RPMI7951 (cell line): ENCODE measurements at places on chromosomes 5 and 9. TPM values are rescaled to one million over a fixed set of nuclear protein-coding genes. Genes with fewer than 3 reads are reported as not detected.

SLC34A3 gene
- total RNA-seq: not detected in 2 replicates

SPACA9 gene
- 3.3 and 5.6 TPM in 2 replicates for total RNA-seq

CCNI2 gene
- 2.0 TPM in 1 of 2 replicates, not detected in the other for total RNA-seq

PCDHA1 gene
- under 0.01 TPM in 1 of 2 replicates, not detected in the other for total RNA-seq

OR1Q1 gene
- not detected in 2 replicates for total RNA-seq

DCTN3 gene
- total RNA-seq: 213 and 217 TPM in 2 replicates

UGT3A2 gene
- 0.39 TPM in 1 of 2 replicates, not detected in the other for total RNA-seq

ADGRD2 gene
- not detected in 2 replicates for total RNA-seq

OR1J2 gene
- not detected in 2 replicates for total RNA-seq

BTNL9 gene
- total RNA-seq: not detected in 2 replicates

CDKN2B gene
- 8.3 and 9.5 TPM in 2 replicates for total RNA-seq

SMC2 gene
- total RNA-seq: 54.9 and 64.3 TPM in 2 replicates

ARHGEF39 gene
- total RNA-seq: 7.6 and 14.2 TPM in 2 replicates

IL9 gene
- not detected in 2 replicates for total RNA-seq

POLK gene
- total RNA-seq: 24.2 and 36.5 TPM in 2 replicates

SPINK4 gene
- not detected in 2 replicates for total RNA-seq

EQTN gene
- not detected in 2 replicates for total RNA-seq

ANGPTL2 gene
- 36.3 and 47.8 TPM in 2 replicates for total RNA-seq

IL33 gene
- total RNA-seq: under 0.01 TPM in 1 of 2 replicates, not detected in the other

SPATA31C1 gene
- not detected in 2 replicates for total RNA-seq

RNF130 gene
- 27.1 and 38.4 TPM in 2 replicates for total RNA-seq

MORN5 gene
- not detected in 2 replicates for total RNA-seq

SPATA31D4 gene
- total RNA-seq: not detected in 2 replicates

S100Z gene
- total RNA-seq: 0.48 TPM in 1 of 2 replicates, not detected in the other

GBGT1 gene
- total RNA-seq: 0.59 and 1.3 TPM in 2 replicates

MYORG gene
- total RNA-seq: 1.7 and 2.0 TPM in 2 replicates
